Urinary bladder (tissue), 4 donors: ENCODE measurements at places on chromosomes 5 and 9.

- no peak for DNase-seq
Observed at GRCh38 chr5:41822036-41822435, 48.2 kb downstream of the OXCT1 start.

GRCh38 chr9:70112981-70113380 lies 69.3 kb downstream of the MAMDC2 start:
- DNase-seq = no peak

DNA sequence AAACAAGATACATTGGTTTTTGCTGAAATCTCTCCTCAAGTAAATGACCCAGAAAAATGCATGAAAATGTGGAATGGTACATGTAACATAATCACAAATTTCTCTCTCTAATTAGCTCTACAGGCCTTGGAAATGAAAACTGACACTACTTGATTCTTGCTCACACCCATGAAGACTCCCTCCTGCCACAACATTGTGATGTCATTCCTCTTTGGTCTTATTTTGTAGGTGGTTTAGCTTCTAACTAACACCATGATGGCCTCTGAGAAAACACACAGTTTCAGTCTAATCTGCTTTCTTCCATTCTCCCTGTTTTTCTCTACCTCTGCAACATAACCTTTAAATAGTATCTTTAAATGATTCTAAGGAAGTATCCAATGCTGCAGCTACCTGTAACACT lies 78.6 kb upstream of the FAM174A start:
- DNase-seq = no peak

GRCh38 chr9:34647651-34648050 lies 1.2 kb downstream of the GALT start:
- no peak for DNase-seq

- no peak for DNase-seq
Observed at GRCh38 chr5:89246864-89247263, 363.9 kb upstream of the MEF2C start.

- no peak for DNase-seq
Observed at GRCh38 chr5:39076757-39077728, 2.8 kb upstream of the RICTOR start.
